ENCODE measurements at places on chromosomes 4 and X.

GRCh38 chrX:31435592-31435991 is 363.8 kb upstream of the FTHL17 start:
- DNase-seq: no peak

- DNase-seq: no peak
Measured at GRCh38 chr4:185108185-185108584, 34.9 kb upstream of the SLC25A4 start.

- no peak for DNase-seq
Measured at GRCh38 chr4:139567159-139567870, 11.3 kb upstream of the SETD7 start.

DNA sequence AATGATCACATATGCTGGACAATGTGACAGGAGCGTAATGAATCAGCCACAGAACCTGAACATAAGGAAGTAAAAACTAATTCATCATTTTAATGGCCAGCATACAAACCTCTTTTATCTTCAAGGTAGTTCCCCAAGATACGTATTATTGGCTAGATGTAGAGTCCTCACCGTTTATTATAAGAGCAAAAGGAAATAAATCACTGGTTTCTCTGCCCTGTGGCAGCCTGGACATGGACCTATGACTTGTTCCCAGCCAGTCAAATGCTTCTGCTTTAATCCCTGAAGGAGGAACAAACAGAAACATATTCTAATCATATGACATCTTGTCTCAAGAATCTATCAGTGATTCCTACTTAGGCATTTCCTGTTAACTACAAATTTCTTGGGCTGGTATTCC is 86.8 kb upstream of the FAM241A start:
- no peak for DNase-seq

DNA sequence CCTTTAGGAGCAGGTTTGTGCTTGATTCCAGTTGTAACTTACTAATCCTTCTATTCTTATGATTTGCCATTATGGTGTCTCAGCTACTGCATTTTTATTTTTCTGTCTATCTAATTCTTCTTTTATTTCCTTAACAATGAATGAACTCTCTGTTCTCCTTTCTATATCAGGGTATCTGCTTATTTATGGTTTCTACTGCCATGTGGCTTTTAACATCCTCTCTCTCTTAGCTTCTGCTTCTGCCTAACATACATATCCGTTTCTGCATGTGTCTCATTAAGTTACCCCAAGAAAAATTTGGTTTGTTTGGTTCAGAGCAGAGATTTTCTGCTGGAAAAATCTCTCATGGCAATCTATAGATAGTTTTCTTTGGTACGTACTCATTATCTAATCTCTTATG is 614.4 kb downstream of the RPA4 start:
- no peak for DNase-seq

GRCh38 chr4:182144626-182145333 is 98.4 kb upstream of the TENM3 start:
- no peak for DNase-seq

GRCh38 chrX:63503541-63503940 is 152.4 kb upstream of the SPIN4 start:
- no peak for DNase-seq
